Placental pericyte (primary cell): ENCODE measurements at places on chromosomes 3 and 15. TPM values are rescaled to one million over a fixed set of nuclear protein-coding genes. Genes with fewer than 3 reads are reported as not detected.

The GMNC gene
- 0.14 TPM in 1 of 2 replicates, not detected in the other for total RNA-seq

The MUSTN1 gene
- total RNA-seq = not detected in 2 replicates

The DUOX2 gene
- not detected in 2 replicates for total RNA-seq

The C2CD4A gene
- not detected in 2 replicates for total RNA-seq

The ROBO2 gene
- 0.66 and 4.7 TPM in 2 replicates for total RNA-seq

The GOLGA8S gene
- not detected in 2 replicates for total RNA-seq

The TAMM41 gene
- total RNA-seq = 8.3 and 10.2 TPM in 2 replicates

The SAMD7 gene
- not detected in 2 replicates for total RNA-seq

The PDCD10 gene
- total RNA-seq = 58.4 and 60.8 TPM in 2 replicates
